ENCODE measurements at places on chromosomes 3 and 15. TPM values are rescaled to one million over a fixed set of nuclear protein-coding genes. Genes with fewer than 3 reads are reported as not detected.
A peak's percentile ranks its signal among the peaks of the same experiment; 100 is the strongest.

DNA sequence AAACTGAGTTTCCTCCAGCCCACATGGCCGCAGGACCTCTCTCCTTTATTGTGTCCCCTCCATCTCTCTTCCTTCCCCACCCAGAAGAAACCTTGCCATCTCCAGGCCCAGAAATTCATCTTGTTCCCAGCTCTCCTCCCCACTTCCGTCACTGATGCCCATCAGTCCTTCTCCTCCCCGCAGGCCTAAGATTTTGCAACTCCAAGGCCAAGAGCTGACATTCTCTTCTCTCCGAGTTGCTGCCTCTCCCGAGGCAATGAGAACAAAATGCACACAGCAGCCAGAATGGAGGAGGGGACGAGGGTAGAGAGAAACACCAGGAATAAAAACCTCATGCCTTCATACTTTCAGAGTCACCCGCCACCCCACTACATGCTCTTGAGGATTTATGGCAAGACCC, 526.5 kb upstream of the PROK2 start:
- no peak for DNase-seq

DNA sequence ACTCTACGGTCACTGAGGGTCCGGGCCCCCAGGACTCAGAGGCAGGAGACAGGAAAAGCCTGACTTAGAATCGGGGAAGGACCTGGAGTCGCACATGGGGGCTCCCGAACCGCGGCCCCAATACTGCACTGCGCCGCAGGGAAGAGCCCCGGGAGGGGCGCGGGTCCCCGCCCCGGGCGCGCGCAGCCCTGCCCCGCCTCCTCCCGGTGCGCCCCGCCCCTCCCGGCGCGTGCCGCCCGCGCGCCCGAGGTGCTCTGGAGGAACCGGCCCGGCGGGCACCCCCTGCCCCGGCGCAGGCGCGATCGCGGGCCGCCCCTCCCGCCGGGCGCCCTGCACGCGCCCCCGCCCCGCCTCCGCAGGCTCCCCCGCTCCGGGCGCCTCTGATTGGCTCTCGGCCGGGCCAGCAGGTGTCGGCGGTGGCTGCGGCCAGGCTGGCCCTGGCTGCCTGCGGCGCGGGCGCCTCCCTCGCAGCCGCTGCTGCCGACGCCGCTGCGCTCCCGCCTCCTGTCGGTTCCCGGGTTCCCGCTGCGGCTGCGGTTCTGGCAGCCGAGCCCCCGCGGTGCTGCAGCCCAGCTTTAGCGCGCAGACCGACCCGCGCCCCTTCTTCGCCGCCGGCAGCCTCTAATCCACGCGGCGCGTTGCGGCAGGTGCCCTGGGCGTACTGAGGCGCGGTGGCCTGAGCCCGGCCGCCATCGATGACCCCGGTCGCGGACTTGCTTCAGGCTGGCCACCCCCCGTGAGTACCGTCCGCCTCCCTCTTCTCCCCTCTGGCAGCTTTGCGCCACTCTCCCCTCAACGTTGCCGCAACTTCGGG, at the start of gene MYRIP:
Gene MYRIP, plus strand, starts transcription at position 429 of the 814 bp plus-strand sequence. CDS start 91,208 bp downstream, outside the sequence.
- peak; percentile 70 for DNase-seq

- DNase-seq: no peak
Measured at GRCh38 chr3:87461443-87461842, 185.1 kb upstream of the POU1F1 start.

GRCh38 chr15:64911311-64912186, at the start of gene ANKDD1A:
ANKDD1A (plus strand) TSS chr15:64911902; CDS start chr15:64911931, 29 bp downstream.
- peak; percentile 68 for DNase-seq

DNA sequence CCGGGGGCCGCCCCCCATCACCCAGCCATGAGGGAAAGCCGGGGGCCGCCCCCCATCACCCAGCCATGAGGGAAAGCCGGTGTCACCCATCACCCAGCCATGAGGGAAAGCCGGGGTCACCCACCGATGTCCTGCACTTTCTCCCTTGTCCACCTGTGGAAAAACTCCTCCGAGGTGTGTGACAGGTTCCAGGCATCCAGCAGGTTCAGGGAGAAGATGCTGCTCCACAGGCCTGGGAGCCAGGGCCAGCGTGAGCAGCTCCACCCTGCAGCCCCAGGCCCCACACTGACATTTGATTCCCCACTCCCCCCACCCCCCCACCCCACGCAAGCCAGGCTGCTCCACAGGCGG, 15.5 kb upstream of the EHD4 start:
- DNase-seq: no peak

DNA sequence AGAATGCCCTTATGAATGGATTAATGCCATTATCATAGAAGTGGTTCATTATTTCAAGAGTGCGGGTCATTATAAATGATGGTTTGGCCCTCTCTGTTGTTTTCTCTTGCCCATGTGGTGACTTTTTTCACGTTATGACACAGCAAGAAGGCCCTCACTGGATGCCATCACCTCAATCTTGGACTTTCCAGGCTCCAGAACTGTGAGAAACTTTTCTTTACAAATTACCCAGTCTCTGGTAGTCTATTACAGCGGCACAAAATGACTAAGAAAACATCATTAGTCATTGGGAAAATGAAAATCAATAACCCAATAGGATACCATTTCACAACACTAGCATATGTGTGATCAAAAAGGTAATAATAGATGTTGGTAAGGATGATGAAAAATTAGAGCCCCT, 119.0 kb upstream of the LPP start:
- DNase-seq: no peak

DNA sequence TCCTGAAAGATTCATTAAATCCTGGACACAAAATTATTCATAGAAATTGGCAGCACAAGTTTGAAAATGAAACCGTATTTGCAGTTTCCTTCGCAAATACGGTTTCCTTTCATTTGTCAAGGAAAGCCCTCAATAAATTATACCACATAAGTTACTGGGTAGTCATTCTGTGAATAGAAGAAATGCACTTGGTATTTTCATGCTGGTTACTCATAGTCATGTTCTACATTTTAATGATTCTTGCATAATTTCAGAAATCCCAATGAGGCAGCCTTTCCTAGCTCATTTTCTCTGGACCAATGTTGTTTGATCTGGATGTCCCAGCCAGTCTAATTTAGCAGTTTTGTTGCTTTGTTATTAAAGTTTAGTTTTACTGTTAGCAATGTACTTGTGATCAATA, 43.2 kb downstream of the MINAR1 start:
- DNase-seq: no peak

GRCh38 chr3:40490916-40491315, 14.0 kb downstream of the ZNF619 start:
- no peak for DNase-seq

GRCh38 chr15:58566029-58566428, 134.2 kb downstream of the LIPC start:
- DNase-seq: no peak

DNA sequence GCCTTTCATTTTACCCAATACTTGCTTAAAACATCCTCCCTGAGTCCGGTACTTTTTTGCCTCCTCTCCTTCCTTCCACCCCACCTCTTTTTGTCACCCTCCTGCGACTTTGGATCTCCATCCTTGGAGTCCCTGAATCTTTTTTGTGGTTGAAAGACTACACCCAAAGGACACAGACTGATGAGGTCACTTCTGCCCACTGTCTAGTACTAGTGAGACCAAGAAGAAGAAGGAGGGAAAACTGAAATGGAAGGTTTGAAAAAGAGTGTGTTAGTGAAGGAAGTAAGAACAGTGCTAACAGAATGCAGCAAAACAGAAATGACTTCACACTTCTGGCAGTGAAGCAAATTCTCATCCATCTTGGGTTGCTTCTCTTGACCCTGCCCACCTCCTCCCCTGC, 6.6 kb downstream of the B3GNT5 start:
- no peak for DNase-seq

DNA sequence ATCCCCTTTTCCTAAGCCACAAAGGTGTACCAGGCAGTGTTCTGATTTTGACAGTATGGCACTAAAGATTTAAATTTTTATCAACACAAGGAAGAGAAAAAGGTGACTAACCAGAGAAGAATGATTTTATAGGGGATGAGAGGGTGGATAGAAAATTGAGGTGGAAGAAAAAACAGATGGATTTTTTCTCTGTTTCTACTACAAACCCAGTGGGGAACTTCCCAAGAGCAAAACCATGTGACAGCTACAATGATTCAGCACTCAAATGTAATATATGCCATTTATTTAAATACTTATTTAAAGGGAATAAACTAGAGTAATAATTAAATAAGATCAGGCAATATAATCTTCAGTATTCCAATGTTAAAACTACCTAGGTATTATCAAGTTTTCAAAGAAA, 11.1 kb downstream of the DCUN1D1 start:
- no peak for DNase-seq

DNA sequence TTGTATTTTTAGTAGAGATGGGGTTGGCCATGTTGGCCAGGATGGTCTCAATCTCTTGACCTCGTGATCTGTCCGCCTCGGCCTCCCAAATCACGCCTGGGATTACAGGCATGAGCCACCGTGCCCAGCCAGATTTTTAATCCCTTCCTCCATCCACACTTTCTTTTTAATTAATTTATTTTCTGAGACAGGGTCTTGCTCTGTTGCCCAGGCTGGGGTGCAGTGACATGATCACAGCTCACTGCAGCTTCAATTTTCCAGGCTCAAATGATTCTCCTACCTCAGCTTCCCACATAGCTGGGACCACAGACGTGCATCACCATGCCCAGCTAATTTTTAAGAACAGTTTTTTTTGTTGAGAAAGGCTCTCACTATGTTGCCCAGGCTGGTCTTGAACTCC, 43.6 kb downstream of the RAF1 start:
- DNase-seq: no peak

GRCh38 chr3:113277414-113277813, 66.1 kb downstream of the BOC start:
- no peak for DNase-seq

- DNase-seq: no peak
Measured at GRCh38 chr3:78761126-78761525, 1006.7 kb downstream of the ROBO1 start.

GRCh38 chr15:29124581-29125381, 144.8 kb downstream of the NSMCE3 start:
- peak; percentile 42 for DNase-seq

GRCh38 chr3:87546216-87546615, 269.8 kb upstream of the POU1F1 start:
- no peak for DNase-seq

- DNase-seq: peak; percentile 91
Measured at GRCh38 chr3:14452740-14453710, 50.6 kb downstream of the SLC6A6 start.

DNA sequence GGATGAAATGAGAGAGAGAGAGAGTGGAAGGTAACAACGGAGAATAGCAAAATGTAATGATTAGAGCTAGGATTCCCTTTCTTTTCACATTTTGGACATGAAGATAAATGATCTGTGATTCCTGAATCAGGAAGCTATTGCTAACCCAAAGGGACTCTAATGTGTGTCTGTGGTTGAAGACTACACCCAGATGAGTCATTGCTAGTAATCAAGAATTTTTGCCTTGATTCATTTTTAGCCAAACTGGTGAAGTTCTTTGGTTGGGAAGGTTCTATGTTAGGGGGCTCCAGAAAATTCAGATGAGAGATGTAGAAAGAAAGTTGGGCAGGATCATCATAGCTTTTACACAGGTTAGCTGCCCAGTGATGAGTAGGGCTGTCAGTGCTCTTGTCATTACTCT, 116.4 kb downstream of the DUT start:
- DNase-seq: no peak

DNA sequence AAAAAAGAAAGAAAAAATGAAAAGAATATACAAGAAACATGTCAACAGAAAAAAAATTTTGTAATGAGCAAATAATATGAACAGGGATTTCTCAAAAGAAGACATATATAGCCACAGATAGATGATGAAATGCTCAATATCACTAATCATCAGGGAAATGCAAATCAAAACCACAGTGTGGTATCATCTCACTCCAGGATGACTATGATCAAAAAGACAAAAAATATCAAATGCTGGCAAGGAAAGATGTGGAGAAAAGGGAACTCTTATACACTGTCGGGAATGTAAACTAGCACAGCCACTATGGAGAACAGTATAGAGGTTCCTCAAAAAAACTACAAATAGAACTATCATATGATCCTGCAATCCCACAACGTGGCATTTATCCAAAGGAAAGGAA, 94.1 kb downstream of the C3orf70 start:
- no peak for DNase-seq

GRCh38 chr3:130935761-130936492, 42.0 kb downstream of the ATP2C1 start:
- DNase-seq: no peak

GRCh38 chr3:19457449-19457848, 309.1 kb downstream of the KCNH8 start:
- DNase-seq: no peak

GRCh38 chr15:52760562-52760961, 29.6 kb downstream of the ONECUT1 start:
- DNase-seq: no peak

GRCh38 chr15:67147396-67147949, 82.1 kb downstream of the SMAD3 start:
- no peak for DNase-seq

DNA sequence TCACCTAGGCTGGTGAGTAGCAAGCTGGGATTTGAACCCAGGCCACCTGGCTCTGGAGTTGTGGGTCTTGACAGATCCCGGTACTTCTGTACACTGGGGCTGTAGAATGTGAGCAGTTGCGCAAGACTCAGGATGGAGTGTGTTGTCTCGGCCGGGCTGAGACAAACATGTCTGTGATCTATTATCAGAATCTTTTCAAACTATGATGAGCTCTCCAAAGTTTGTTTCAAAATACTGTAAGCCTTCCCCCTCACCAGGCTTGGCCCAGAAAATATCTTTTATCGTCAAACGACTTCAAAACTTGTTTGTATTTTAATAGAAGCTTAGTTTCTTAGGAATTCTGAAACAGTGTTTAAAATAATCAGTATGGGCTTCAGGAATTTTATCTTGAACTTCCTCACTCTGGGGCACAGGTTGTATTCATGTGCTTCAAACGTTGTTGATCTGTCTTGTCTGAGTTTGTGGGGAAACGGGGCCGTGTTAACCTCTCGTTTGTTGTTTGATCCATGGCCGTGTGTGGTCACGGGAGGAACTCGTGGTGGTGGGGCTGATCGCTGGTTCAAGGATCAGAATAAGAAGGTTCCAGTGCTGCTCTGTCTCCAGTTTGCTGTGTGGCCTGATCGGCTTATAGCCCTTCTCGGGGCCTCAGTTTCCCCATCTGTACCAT, 40.3 kb upstream of the TFRC start:
- no peak for DNase-seq

- no peak for DNase-seq
Measured at GRCh38 chr3:154178172-154178571, 57.0 kb downstream of the ARHGEF26 start.

Gene RPL14
- polyA plus RNA-seq: 1,136 TPM

Gene C3orf85
- not detected for polyA plus RNA-seq

Gene GLDN
- polyA plus RNA-seq: 2.9 TPM

Gene ISLR
- polyA plus RNA-seq: 6.4 TPM

Gene EXD1
- polyA plus RNA-seq: not detected

Gene ECT2
- polyA plus RNA-seq: 5.9 TPM

Measured in heart left ventricle (tissue), 16 donors.